ENCODE measurements at places on chromosomes 16 and 17. TPM values are rescaled to one million over a fixed set of nuclear protein-coding genes. Genes with fewer than 3 reads are reported as not detected.
A peak's percentile ranks its signal among the peaks of the same experiment; 100 is the strongest.

Gene ACSM2B
- not detected for total RNA-seq

Gene CRYBA1
- not detected for total RNA-seq

GRCh38 chr16:85819245-85819644, 19.8 kb downstream of the COX4I1 start:
- DNase-seq = peak; percentile 80

DNA sequence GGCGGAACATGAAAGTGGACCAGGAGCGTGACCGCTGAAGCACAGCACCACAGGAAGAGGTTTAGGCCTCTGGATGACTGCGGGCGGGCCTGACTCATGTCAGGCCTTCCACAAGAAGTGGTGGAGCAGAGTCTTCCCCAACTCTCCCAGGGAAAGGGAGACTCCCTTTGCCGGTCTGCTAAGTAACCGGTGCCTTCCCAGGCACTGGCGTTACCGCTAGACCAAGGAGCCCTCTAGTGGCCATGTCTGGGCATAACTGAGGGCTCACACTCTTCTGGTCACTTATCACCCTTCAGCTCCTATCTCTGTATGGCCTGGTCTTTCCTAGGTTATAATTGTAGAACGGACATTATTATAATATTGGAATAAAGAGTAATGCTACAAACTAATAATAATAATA, 1931.9 kb downstream of the TP53TG3F start:
- no peak for DNase-seq

Gene KRTAP2-2
- not detected for total RNA-seq

Gene KRTAP1-1
- not detected for total RNA-seq

Gene OR3A3
- not detected for total RNA-seq
